ENCODE measurements at places on chromosomes 6 and 20.
A peak's percentile ranks its signal among the peaks of the same experiment; 100 is the strongest.

DNA sequence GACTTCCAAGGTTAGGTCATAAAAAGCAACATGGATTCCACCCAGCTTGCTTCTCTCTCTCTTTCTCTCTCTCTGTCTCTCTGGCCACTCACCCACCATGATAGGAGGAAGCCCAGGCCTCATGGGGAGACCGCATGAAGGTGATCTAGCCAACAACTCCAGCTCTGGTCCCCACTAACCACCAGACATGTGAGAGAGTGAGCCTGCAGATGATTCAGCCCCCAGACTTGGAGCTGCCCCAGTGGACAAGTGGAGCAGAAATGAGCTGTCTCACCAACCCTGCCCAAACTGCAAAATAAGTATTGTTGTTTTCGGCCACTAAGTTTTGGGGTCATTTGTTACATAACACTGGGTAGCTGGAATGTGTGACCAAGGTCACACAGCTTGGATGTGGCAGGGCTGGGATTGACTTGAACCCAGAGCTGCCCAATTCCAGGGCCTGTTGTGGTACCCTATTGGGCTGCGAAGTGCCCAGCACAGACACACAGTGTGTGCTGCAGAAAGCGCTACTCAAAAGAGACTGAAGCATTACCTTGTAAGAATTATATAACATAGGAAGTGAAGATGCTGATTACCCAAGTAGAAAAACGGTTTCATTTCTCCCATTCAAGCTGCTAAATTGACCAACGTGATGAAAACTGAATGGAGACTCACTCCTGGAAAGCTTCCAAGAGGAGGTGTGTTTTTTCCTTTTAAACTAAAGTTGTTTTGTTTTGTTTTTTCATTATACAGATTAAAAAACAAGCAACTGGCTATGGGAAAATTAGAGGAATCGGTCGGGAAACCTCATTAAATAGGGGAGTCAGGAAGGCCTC, 9.1 kb upstream of the TLDC2 start:
- no peak for DNase-seq

GRCh38 chr6:2866171-2866846, 24.6 kb upstream of the SERPINB1 start:
- DNase-seq: no peak

- DNase-seq: no peak
These were observed 4.6 kb upstream of the DSTN start for GRCh38 chr20:17565169-17565845.

DNA sequence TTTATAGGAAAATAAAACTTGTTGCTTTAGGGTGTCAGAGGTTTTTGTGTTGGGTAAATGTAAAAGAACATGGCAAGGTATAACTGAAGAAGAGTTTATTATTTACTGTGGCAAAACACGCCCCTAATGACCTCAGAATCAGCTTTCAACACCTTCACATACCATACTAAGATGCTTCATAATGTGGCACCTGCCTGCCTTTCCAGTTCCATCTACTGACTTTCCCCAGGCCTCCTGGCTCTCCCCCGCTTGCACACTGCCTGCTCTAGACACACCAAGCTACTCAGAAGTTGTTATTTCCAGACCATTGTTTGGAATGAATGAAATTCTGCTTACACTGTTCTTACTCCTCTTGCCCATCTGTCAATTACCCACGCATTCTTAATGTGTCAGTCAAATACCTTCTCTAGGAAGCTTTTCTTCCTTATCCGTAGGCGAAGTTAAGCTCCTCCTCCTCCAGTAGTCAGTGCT, 1.8 kb downstream of the TIAM2 start:
- no peak for DNase-seq

- DNase-seq: no peak
These were observed 60.9 kb downstream of the PLCB4 start for GRCh38 chr20:9129756-9130155.

- DNase-seq: no peak
These were observed 98.7 kb downstream of the COL21A1 start for GRCh38 chr6:56148488-56149186.

DNA sequence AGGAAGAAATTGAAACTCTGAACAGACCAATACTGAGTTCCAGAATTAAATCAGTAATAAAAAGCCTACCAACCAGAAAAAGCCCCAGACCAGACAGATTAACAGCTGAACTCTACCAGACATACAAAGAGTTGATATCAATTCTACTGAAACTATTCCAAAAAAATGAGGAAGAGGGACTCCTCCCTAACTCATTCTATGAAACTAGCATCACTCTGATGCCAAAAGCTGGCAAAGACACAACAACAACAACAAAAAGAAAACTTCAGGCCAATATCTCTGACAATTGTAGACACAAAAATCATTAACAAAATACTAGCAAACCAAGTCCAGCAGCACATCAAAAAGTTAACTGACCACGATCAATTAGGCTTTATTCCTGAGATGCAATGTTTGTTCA, 246.0 kb upstream of the RUNX2 start:
- no peak for DNase-seq

- no peak for DNase-seq
These were observed 121.7 kb downstream of the NKAIN2 start for GRCh38 chr6:123925350-123925749.

- DNase-seq: no peak
These were observed 100.6 kb downstream of the KLHL32 start for GRCh38 chr6:97025088-97025487.

- peak; percentile 44 for DNase-seq
These were observed 35.4 kb downstream of the FYN start for GRCh38 chr6:111837641-111838500.

GRCh38 chr20:63767456-63767855, 27.9 kb downstream of the SLC2A4RG start:
- no peak for DNase-seq

- no peak for DNase-seq
These were observed 431.8 kb downstream of the CD83 start for GRCh38 chr6:14549304-14549770.

- DNase-seq: no peak
These were observed 8.7 kb downstream of the GPLD1 start for GRCh38 chr6:24480705-24481104.

GRCh38 chr20:617934-618690, 8.0 kb upstream of the TCF15 start:
- DNase-seq: no peak

DNA sequence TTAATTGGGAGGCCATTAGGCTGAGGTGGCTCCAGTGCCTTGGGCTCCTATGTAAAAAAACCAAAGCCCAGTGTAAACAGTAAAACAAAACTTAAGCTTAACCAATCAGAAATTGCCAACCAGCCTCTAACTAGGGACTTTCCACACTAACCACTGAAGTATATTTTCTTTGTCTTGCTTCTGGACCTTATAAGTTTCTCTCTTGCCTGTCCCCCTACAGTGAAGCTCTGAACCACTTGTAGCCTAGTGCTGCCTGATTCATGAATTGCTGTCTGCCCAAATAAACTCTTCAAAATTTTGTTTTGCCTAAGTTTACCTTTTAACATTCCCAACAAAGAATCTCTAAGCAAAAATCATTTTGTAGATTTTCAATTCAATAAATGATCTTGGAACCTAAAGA, 28.2 kb downstream of the POPDC3 start:
- DNase-seq: no peak

DNA sequence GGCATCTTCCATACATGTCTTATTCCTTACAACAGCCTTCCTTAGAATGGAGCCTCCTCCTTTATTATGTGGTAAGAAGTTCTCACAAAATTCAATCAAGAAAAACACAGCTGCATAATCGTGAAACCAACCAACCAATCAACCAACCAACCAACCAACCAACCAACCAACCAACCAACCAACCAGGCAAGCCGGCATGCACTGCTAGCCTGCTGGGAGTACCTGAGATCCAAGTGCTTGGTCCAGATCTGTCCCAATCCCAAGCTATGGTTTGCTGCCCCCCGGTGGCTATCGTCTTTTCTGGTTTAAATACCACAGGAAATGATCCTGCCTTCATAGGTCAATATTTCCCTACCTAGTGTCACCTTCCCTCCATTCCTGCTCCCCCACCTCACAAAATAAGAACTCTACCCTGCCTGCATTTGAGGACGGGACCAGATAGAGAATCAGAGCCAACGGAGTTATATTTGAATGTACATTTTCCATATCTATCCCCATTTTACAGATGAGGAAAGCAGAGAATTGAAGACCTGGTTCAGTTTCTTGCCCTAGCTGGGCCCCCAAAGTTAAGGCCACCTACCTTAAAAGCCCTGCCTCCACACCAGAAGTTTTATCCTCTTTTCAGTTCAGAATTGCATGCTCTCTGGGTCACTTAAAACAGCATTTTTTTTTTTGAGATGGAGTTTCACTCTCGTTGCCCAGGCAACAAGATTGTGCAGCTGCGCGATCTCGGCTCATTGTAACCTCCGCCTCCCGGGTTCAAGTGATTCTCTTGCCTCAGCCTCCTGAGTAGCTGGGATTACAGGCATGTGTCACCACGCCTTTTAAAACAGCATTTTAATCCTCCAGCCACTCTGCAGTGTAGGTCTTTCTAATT, 27.1 kb downstream of the RAB44 start:
- no peak for DNase-seq

Data from T-cell (primary cell).